ENCODE measurements at places on chromosomes 5 and 9.

DNA sequence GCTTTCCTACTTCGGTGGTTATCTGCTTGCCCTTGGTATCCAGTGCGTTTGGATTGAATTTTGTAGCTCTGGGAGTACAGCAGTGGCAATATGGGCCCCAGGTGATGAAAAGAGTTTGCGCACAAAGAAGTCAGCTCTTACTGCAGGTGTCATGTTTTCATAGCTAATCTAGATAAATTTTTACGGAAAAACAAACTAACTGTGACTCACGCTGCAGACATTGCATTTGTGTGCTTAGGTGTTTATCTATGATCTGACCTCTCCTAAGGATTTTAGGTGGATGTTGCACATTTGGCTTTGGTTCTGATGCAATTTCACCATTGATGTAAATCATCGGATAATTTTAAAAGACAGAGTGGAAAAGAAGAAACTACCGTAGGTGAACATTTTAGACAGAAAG lies 92.1 kb downstream of the VCAN start:
- no peak for DNase-seq

GRCh38 chr5:17801595-17801994 lies 167.3 kb downstream of the TAF11L14 start:
- DNase-seq: no peak

DNA sequence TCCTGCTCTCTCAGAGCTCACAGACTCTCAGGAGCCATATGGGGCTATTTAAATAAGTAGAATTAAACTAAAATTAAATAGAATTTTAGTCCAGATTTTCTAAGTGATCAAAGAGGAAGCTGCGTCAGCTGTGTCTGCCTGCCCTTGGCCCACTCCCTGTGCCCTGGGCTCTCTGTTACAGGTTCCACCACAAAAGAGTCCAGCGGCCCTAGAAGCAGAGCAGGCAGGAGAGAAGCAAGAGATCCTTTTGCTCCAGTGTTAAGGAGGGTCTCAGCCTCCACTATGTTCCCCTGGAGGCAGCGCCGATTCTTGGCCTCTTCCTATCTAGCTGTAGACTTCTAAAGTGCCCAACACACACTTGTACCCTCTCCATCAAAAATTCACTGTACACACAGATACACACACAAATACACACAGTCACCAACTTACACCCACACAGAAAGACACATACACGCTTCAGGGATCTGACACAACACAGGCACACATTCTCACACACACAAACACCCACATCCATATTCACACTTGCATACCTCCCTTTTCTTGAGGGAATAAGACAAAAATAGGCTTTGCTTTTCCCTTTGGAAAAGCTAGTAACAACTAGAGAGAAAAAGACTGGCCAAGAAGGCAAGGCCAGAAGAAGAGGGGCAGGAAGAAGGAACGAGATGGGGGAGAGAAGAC lies 5.5 kb upstream of the TNIP1 start:
- no peak for DNase-seq

DNA sequence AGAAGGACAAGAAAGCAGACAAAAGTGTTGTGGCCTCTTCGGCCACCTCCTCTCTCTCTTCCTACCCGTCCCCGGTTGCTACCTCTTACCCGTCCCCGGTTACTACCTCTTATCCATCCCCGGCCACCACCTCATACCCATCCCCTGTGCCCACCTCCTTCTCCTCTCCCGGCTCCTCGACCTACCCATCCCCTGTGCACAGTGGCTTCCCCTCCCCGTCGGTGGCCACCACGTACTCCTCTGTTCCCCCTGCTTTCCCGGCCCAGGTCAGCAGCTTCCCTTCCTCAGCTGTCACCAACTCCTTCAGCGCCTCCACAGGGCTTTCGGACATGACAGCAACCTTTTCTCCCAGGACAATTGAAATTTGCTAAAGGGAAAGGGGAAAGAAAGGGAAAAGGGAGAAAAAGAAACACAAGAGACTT lies 2.4 kb downstream of the EGR1 start:
- no peak for DNase-seq

DNA sequence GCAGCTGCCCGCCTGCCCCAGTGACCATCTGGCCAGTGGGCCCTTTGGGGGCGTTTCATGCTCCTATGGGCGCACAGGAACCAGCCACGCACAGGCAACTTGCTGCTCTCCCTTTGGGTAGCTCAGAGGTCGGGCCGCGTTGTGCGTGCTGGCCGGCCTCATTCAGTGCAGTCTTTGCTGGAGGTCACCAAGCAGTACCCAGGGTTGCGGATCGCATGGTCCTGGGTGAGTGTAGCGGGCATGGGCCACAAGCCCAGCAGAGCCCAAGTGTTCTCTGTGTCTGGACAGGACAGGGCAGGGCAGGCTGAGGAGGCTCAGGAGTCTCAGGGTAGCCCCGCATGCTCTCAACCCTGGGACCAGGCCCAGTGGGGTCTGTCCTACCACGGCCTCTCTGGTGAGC lies 9.9 kb upstream of the MRNIP start:
- no peak for DNase-seq

Measured in germinal center (tissue), 1 donor.